ENCODE measurements at places on chromosomes 12 and 14.

DNA sequence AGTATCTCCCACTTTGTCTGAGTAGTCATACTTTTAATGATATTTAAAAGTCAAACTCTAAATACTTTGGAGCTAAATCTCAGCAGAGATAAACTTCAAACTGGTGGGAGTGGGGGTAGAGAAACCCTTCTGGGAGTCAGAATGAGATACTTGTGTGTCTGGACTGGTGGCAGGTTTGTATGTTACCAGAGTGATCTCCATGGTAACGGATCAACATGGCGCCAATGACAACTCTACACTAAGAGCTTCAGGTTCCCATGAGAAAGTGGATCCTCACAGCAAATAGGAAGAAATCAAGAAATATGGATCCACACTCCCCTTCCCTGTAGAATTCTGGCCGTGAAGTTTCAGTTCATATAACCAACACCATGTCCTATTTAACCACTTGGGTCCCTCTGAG, 121.9 kb downstream of the ETV6 start:
- no peak for DNase-seq

DNA sequence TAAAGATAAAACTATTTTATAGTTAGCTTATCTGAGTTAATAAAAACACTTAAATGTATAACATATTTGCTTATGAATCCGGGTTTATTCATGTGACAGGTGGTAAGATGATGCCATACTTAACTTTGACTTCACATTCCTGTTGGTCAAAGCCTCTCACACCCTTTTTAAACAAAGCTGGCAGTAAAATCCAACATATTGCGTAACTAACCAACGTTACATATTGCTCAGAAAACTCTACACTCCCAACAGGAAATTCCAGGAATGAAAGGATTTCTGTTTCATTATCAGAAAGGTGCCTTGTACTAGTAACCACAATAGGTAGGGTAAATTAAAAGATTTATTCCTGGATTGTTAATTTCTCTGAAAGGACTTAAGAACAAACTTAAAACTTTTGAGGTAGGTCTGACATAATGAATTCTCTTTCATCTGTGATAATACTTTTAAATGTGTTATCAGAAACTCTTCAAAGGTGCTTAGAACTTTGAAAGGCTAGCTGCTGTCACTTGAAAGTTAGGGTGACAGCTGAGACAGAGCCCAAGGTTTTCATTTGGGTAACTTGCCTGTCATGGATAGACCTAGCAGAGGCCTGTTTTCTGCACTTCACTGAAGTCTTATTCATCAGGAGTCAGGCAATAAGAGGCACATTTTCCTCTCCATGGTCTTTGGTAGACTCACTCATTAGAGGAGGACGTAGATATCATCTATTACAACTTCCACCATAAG, 23.8 kb upstream of the CATSPERB start:
- no peak for DNase-seq

- DNase-seq: no peak
Measured at GRCh38 chr14:61699027-61699426, 3.7 kb downstream of the HIF1A start.

- no peak for DNase-seq
Measured at GRCh38 chr12:44397631-44398030, 478.5 kb downstream of the NELL2 start.

GRCh38 chr12:12870465-12870864, 20.9 kb upstream of the GPRC5A start:
- DNase-seq: no peak

GRCh38 chr14:45426685-45427282, 173.8 kb upstream of the MIS18BP1 start:
- no peak for DNase-seq
